ENCODE measurements at places on chromosomes 16 and 17. TPM values are rescaled to one million over a fixed set of nuclear protein-coding genes. Genes with fewer than 3 reads are reported as not detected.

Gene SCPEP1
- 40.1 TPM for total RNA-seq

GRCh38 chr17:64775701-64776570 lies 113.8 kb upstream of the SMURF2 start:
- no peak overlapping the region for H3K4me3 ChIP-seq
- H3K36me3 ChIP-seq: no peaks in the 10 kb centered on the region
- no peak overlapping the region for H3K27ac ChIP-seq
- H3K27me3 ChIP-seq: peaks cover 36% of the 10 kb centered on the region
- DNase-seq: no peak

Gene TMEM235
- total RNA-seq: not detected

- no peaks in the 10 kb centered on the region for H3K4me1 ChIP-seq
- no peak for DNase-seq
- H3K36me3 ChIP-seq: no peaks in the 10 kb centered on the region
- H3K4me3 ChIP-seq: no peak overlapping the region
- no peaks in the 10 kb centered on the region for H3K27me3 ChIP-seq
These were observed 76.2 kb downstream of the RBFOX1 start for GRCh38 chr16:7408700-7409365.

DNA sequence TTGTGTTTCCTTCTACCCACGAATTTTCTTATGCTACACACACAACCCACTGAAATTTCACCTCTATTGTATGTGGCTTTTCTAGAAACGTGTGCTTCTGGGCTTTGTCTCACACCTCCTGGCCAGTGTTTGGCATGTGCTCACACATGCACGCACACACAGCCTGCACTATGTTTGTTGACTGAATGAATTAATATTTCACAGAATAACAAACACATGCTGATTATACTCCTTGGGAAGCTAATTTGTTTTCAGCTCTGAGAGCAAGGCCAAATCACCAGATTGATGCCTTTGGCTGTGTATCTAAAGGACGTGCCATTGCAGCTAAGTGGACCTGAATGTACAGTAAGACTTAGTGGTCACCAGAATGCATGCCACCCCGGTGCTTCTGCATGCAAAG lies 210.7 kb downstream of the WWOX start:
- no peak for DNase-seq
- H3K27ac ChIP-seq: no peak overlapping the region
- H3K36me3 ChIP-seq: no peaks in the 10 kb centered on the region
- H3K4me3 ChIP-seq: no peak overlapping the region
- H3K27me3 ChIP-seq: no peaks in the 10 kb centered on the region

DNA sequence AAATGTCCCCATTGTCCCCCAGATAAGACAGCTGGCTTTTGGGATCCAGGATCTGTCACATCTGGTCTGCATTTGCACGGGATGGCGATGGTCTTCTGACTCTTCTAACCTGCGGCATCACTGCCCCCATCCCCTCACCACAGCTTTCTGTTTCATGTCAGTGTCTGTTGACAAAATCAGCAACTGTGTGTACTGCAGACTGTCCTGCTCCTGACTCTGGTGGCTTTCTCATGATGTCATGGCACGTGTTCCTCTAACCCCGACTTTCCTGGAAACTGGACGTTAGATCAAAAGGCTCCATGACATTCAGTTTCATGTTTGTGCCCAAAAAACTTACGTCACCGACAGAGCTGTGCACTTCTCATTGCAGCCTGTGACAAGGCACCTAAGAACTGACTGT lies 30.1 kb upstream of the CPNE2 start:
- no peaks in the 10 kb centered on the region for H3K36me3 ChIP-seq
- no peaks in the 10 kb centered on the region for H3K4me1 ChIP-seq
- H3K4me3 ChIP-seq: no peak overlapping the region
- H3K27ac ChIP-seq: no peak overlapping the region
- DNase-seq: no peak
- no peaks in the 10 kb centered on the region for H3K27me3 ChIP-seq

GRCh38 chr16:11992008-11992584 lies 15.6 kb downstream of the SNX29 start:
- no peaks in the 10 kb centered on the region for H3K4me1 ChIP-seq
- no peak overlapping the region for H3K4me3 ChIP-seq
- no peak overlapping the region for H3K27ac ChIP-seq
- no peaks in the 10 kb centered on the region for H3K36me3 ChIP-seq
- H3K27me3 ChIP-seq: no peaks in the 10 kb centered on the region

Gene HOXB1
- total RNA-seq: not detected

- no peaks in the 10 kb centered on the region for H3K4me1 ChIP-seq
- H3K27me3 ChIP-seq: no peaks in the 10 kb centered on the region
- DNase-seq: no peak
These were observed 26.3 kb downstream of the MYLK3 start for GRCh38 chr16:46721885-46722284.
